CD8-positive, alpha-beta memory T cell (primary cell): ENCODE measurements at places on chromosomes 5 and 9.

GRCh38 chr9:20048985-20049384, 260.1 kb upstream of the SLC24A2 start:
- no peak for DNase-seq
- H3K4me3 ChIP-seq, result no peak overlapping the region
- no peaks in the 10 kb centered on the region for H3K36me3 ChIP-seq
- H3K27ac ChIP-seq, result no peak overlapping the region
- H3K27me3 ChIP-seq, result no peaks in the 10 kb centered on the region

DNA sequence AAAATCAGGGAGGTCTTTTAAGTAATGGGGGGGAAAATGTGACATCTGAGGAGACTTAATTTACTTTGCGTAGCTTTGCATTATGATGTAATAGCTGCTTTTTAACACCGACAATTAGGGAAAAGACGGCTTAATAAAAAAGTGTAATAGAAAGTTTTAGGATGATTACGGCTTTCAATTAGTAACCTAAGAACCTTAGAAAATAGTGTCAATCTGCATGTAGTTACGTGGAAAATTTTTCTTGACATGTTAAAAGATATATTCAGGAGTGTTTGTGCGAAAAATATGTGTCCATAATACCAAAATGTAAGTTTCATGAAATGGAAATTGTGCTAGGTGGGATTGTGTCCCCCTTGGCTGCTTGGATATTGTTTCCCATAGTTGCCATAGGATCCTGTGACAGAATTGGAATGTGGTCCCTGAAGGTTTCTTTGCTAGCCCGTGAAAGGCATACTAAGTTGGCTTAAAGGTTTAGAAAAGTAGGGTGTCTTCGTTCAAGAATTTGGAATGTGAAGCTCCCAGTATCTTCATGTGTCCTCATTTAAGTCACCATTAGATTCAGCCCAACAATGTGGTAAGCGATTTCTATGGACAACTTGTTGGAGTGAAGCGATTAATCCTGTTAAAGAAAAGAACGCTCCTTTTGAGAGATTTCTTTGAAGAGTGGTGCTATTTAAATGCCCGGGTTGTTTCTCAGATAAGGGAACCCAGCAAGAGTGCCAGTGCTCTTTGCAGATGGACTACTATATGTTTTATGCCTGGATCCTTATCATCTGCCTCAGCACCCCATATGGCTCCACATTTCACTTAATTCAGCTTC, 2.0 kb downstream of the RGMB start:
- H3K27ac ChIP-seq, result no peak overlapping the region
- peaks cover 17% of the 10 kb centered on the region for H3K27me3 ChIP-seq
- H3K36me3 ChIP-seq, result no peaks in the 10 kb centered on the region
- DNase-seq, result no peak

- no peaks in the 10 kb centered on the region for H3K4me1 ChIP-seq
- H3K4me3 ChIP-seq, result no peak overlapping the region
- no peak overlapping the region for H3K27ac ChIP-seq
- H3K27me3 ChIP-seq, result no peaks in the 10 kb centered on the region
Observed at GRCh38 chr9:76887003-76887821, 18.7 kb downstream of the PRUNE2 start.

DNA sequence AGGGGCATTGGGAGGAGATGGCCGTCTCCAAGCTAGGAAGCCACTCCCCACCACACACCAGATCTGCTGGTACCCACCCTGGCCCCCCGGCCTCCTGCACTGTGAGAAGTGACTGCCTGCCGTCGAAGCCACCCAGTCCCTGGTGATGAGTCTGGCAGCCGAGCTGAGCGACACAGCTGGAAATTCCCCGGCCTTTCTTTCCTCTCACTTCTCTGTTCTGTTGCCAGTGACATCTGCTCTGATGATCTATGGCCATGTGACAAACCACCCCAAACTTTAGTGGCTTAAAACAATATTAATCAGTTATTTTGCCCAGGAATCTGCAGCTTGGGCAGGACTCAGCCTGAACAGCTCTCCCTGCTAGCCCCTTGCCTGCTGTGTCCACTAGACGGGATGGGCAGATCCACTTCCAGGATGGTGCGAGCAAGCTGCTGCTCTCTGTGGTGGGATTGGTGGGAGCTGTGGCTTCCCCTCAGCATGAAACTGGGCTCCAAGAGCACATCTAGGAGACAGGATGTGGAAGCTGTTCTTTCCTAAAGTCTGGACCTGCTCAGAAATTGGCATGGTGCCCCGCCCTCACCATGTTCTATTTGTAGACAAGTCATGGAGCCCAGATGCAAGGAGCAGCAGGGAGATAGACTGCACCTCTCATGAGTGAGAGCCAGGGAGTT, 211.2 kb downstream of the GADD45G start:
- no peaks in the 10 kb centered on the region for H3K36me3 ChIP-seq
- no peak for DNase-seq
- H3K27me3 ChIP-seq, result peaks cover 8% of the 10 kb centered on the region
- H3K4me1 ChIP-seq, result no peaks in the 10 kb centered on the region
- H3K4me3 ChIP-seq, result no peak overlapping the region

DNA sequence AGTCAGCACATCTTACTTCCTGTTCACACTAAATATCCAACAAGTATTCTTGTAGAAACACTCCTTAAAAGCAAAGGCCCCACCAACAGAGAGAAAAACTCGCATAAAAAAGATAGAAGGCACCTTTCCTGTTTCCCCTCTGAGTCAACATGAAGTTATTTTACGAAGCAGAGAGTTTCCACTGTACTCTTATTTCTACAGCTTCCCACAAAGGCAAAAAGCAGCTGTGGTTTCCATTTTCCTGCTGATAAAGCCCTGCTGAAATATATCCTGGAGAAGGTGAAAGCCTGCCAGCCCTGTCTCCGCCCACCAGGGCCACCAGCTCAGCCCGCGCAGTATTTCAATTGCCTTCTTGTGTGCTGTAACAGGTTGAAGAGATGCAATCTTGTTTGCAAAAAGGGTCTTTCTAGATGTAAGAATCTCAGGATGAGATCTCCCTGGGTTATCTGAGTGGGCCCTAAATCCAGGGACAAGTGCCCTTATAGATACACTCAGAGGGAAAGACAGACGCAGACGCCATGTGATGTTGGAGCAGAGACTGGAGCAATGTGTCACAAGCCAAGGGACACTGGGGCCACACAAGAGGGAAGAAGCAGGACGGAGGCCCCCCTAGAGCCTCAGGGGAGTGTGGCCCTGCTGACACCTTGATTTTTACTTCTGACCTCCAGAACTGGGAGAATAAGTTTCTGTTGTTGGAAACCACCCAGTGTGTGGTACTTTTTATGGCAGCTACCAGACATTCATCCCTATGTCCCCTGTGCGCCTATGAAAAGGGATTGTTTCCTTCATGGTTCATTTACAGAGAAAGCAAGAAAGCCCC, 19.9 kb downstream of the SEMA4D start:
- H3K4me3 ChIP-seq, result peak overlapping the region; percentile 62
- peak; percentile 67 for DNase-seq
- H3K27me3 ChIP-seq, result no peaks in the 10 kb centered on the region
- H3K36me3 ChIP-seq, result peaks cover 17% of the 10 kb centered on the region
- H3K27ac ChIP-seq, result no peak overlapping the region
- peaks cover 86% of the 10 kb centered on the region for H3K4me1 ChIP-seq

DNA sequence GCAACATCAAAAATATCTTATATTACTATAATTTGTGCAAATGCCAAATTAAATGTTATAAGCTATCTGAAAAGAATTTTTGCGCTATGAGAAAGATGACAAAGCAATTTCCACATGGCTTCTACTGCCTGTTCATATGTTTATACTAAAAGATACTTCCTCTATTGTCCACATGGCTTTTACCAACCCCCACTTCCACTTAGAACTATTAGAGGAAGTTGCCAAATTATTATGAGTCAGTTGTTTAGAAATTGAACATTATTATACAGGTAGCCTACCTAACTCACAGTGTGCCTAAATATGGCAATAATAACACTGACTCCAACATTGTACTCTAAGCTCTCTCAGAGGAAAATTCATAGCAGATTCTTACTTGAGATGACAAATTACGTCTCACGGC, 37.6 kb upstream of the SLC27A6 start:
- H3K36me3 ChIP-seq, result no peaks in the 10 kb centered on the region
- H3K27ac ChIP-seq, result no peak overlapping the region
- H3K27me3 ChIP-seq, result no peaks in the 10 kb centered on the region

DNA sequence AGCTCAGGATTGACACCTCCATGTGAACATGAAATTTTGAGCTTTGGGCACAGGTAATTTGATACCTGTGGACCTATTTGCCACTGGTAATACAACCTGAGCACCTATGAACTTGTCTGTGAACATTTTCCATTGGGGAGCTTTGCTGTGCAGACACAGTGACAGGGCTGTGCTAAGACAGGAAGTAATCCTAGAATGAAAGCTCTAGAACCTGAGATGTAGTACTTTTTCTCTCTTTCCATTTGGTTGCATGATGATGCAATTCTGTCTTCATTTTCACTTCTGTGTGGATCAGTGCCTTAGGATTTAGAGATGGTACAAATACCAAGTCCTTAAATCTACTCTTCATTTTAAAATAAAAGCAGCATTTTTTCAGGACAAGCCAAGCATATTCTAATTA, 216.9 kb downstream of the NR3C1 start:
- H3K36me3 ChIP-seq, result peaks cover 5% of the 10 kb centered on the region
- DNase-seq, result no peak
- H3K27me3 ChIP-seq, result no peaks in the 10 kb centered on the region
- no peak overlapping the region for H3K27ac ChIP-seq
- peaks cover 15% of the 10 kb centered on the region for H3K4me1 ChIP-seq
- H3K4me3 ChIP-seq, result no peak overlapping the region

GRCh38 chr5:107090506-107090905, 580.2 kb downstream of the EFNA5 start:
- no peak overlapping the region for H3K27ac ChIP-seq
- no peaks in the 10 kb centered on the region for H3K4me1 ChIP-seq
- no peak for DNase-seq
- no peaks in the 10 kb centered on the region for H3K27me3 ChIP-seq
- no peak overlapping the region for H3K4me3 ChIP-seq

DNA sequence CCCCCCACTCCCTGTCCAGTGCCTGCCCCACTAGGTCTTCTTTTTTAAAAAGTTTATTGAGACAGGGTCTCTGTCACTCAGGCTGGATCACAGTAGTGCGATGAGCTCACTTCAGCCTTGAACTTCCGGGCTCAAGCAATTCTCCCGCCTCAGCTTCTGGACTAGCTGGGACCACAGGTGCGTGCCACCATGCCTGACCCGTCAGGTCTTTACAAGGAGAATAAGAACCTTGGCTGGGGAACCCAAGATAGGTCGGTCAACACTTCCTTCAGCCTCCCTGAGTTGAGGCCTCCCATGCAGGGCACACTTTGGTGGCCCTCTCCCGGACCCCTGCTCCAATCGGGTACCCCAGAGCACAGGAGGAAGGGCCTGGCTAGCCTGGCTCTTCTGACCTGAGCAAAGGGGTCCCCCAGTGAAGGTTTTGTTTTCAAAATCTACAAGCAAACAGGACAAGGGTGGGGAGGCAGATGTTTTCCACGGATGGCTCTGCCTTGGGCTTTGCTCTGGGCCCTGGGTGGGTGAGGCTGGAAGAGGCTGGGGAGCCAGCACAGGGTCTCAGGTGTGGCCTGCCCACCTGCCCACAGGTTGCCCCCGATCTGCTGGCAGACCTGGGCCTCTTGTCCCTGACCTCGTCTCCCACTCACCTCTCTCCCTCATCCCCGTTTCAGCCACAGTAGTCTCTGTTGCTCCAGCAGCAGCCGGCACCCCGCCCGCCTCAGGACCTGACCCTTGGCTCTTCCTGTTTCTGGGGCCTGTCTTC, 108.7 kb upstream of the PHYKPL start:
- H3K4me3 ChIP-seq, result no peak overlapping the region
- no peaks in the 10 kb centered on the region for H3K27me3 ChIP-seq
- no peaks in the 10 kb centered on the region for H3K4me1 ChIP-seq
- no peak for DNase-seq
- no peaks in the 10 kb centered on the region for H3K36me3 ChIP-seq

DNA sequence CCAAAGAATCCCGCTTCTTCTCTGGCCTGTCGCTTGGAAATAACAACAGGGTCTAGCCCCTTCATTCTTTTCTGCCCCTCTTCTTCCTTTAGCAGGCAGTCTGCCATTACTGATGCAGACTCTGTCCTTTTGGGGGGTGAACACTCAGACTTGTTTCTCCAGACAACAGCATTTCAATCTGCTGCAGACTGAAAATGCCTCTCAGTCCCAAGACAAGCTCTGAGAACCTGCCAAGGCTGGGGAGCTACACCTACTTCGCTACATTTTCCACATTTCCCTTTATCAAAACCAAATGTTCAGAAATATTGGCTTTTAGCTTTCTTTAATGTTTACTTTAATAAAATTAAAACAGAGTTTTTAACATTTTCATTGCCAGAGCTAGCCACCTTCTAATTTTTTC, 152.4 kb downstream of the MPDZ start:
- H3K27ac ChIP-seq, result no peak overlapping the region
- no peaks in the 10 kb centered on the region for H3K36me3 ChIP-seq
- no peaks in the 10 kb centered on the region for H3K27me3 ChIP-seq
- DNase-seq, result no peak

GRCh38 chr5:83522446-83522845, 50.9 kb downstream of the VCAN start:
- no peaks in the 10 kb centered on the region for H3K36me3 ChIP-seq
- H3K4me3 ChIP-seq, result no peak overlapping the region
- no peaks in the 10 kb centered on the region for H3K27me3 ChIP-seq
- H3K4me1 ChIP-seq, result no peaks in the 10 kb centered on the region

DNA sequence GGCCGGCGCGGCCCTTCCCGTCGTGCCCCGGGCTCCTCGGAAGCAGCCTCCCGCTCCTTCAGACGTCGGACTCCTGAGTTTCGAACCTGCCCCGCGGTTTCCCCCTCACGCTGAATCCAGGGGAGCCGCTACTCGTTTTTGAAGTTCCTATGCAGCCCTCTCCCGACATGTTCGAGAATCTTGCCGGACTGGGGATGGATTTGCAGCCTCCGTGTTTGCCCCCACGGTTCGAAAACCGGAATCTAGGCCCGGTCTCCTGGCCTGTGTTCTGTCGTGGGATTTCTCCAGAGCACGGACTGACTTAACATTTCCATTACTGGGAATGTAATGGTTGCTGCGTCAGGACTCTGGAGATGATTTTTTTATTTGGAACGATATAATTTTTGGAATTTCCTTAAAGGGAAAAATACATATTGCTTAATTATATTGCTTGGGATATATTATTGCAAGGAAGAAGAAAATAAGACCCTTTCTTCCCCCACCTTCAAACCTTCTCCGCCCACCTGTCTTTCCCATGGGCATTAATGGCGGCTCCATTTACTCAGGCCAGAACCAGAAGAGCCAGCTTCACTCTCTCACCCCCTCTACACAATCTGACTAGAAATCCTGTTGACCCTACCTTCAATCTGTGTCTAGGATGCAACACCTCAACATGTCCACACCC, 8.5 kb upstream of the MGAT1 start:
- no peaks in the 10 kb centered on the region for H3K36me3 ChIP-seq
- peak overlapping the region; percentile 93 for H3K27ac ChIP-seq
- DNase-seq, result no peak
- peaks cover 51% of the 10 kb centered on the region for H3K4me1 ChIP-seq
- H3K27me3 ChIP-seq, result no peaks in the 10 kb centered on the region
- H3K4me3 ChIP-seq, result peak overlapping the region; percentile 87

- DNase-seq, result no peak
- no peaks in the 10 kb centered on the region for H3K36me3 ChIP-seq
- no peaks in the 10 kb centered on the region for H3K4me1 ChIP-seq
- H3K4me3 ChIP-seq, result no peak overlapping the region
Observed at GRCh38 chr5:30100929-30101328, 1092.6 kb upstream of the CDH6 start.
